ENCODE measurements at places on chromosomes 13 and 19.
A peak's percentile ranks its signal among the peaks of the same experiment; 100 is the strongest.

DNA sequence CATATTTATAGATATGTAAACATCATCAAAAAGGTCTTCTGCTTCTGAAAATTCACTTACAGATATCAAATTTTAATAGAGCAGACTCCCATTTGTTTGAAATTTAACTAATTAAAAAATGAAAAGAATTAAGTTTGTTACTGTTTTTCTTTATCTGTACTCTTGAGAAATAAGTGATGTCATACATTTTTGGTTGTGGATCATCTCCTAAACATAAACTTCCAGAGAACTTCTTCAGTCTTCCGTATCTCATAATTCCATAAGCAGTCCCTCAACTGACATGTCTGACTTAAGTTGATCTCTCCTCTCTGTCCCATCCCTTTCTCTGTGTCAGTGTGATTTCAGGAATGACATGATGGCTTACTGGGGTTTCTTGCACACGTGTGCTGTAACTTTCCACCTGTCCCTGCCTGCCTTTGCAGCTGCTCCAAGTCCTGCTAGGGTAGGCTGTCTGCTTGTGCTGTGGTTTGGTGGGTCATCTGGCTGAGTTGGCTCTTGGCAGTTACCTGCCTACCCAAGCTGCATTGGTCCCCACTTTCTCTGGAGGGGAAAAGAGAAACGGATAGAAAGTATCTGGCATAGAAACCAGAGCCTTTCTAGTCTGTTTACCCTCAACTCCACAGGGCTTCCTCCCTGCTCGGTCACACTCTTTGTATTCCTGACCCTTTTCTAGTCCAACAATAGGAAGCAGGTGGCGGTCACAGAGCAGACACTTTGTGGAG, 127.1 kb downstream of the GGACT start:
- no peak for DNase-seq

GRCh38 chr19:33687481-33688170, 65.9 kb downstream of the CHST8 start:
- DNase-seq: no peak

GRCh38 chr19:43798546-43799409, 3.5 kb downstream of the LYPD5 start:
- peak; percentile 19 for DNase-seq

GRCh38 chr19:18428173-18428786, 9.1 kb downstream of the SSBP4 start:
- DNase-seq: no peak

DNA sequence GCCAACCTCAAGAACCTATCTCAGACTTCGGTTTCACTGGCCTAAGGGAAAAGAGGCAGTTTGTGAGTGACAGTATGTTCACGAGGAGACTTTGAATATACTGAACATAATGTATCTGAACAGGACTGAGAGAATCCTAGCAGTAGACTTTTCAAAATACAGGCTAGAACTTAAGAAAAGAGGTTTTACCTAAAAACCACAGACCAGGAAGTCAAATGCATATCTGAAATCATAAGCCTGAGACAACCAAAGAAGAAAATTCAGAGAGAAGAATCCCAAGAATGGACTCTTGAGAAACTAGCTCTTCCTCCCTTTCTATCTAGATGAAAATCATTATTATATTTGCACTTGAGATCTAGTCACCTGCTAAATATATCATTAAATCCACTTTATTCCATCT, 17.6 kb downstream of the MYCBP2 start:
- no peak for DNase-seq

DNA sequence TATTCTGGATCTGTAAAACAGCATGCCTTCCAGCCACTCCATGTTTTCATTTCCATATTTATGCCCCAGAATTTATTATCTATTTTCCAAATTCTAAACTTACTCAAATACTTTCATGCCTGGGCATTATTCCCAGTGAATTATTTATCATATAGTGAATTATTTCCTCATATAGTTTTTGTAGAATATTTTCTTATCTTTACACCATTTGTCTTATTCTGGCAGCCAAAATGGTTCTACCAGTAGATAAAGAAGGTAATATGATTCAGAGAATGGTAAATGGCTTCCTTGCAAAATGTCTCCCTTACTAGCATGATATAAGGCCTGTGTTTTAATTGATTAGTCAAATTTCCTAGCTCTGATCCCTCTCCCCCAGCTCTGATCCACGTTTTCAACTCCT, 305.8 kb downstream of the SPRY2 start:
- no peak for DNase-seq

GRCh38 chr19:5832527-5833216, 6.8 kb downstream of the FUT6 start:
- DNase-seq: no peak

DNA sequence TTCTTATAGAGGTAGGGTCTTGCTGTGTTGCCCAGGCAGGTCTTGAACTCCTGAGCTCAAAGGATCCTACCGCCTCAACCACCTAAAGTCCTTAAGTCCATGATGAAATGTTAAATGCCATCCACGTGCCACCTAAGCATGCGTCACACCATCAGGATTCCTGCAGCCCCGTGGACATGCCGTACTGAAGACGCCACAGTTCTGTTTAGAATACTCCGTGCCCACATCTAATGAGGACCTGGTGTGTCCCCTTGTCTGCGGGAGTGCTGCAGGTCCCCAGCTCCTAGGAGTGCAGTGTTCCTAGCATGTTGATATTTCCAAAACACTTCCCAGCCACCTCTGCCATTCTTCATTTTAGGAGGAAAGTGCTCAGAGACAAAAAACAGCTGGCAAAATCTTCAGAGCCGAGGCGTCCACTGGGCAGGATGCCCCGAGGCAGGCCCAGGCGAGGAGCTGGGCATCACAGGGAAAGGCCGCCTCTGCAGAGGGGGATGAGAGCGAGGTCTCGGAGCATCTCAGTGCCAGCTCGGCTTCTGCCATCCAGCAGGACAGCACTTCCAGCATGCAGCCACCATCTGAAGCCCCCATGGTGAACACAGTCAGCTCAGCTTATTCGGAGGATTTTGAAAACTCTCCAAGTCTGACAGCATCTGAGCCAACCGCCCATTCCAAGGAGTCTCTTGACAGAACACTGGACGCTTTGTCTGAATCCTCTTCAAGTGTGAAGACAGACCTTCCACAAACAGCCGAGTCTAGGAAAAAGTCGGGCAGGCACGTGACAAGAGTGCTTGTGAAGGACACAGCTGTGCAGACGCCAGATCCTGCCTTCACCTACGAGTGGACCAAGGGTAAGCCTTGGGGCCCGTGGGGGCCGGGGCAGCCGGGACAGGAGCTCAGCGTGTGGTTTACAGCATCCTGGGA, 13.2 kb downstream of the C19orf44 start:
- no peak for DNase-seq

GRCh38 chr19:35557539-35558399, 5.7 kb downstream of the ATP4A start:
- no peak for DNase-seq

DNA sequence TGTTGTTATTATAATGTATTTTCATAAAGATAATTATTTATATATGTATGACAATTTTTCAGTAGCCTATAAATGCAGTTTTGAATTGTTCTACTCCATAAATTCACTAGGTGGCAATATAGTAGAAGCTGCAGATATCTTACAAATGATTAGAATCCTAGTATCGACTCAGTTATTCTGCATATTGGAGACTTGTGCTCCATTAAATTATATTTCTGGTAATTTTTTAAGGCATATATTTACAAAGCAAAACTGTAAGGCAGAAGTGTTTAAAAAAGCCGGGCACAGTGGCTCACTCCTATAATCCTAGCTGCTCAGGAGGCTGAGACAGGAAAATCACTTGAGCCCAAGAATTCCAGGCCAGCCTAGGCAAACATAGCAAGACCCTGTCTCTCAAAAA, 58.7 kb downstream of the DPY19L3 start:
- DNase-seq: no peak

GRCh38 chr19:10667867-10668266, 13.7 kb downstream of the ILF3 start:
- DNase-seq: no peak

GRCh38 chr19:18453269-18454024, 15.5 kb upstream of the ISYNA1 start:
- DNase-seq: no peak

DNA sequence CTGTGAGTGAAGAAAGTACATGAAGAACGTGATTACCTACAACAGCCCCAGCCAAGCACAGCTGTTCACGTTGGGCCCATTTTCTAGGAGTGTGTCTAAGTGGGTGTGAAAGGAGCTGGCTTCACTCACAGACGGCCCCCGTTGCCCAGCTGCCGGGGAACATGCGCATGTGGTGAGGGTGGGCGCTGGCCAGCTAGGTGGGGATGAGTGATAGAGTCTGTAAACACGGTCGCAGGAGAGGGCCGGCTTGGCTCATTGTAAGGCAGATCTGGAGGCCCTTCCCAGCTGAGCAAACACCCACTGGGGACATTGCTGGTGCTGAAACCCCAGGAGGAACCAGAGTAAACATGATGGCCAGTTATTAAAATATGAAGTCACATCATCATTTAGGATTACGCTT, 160.5 kb downstream of the TEX29 start:
- no peak for DNase-seq

DNA sequence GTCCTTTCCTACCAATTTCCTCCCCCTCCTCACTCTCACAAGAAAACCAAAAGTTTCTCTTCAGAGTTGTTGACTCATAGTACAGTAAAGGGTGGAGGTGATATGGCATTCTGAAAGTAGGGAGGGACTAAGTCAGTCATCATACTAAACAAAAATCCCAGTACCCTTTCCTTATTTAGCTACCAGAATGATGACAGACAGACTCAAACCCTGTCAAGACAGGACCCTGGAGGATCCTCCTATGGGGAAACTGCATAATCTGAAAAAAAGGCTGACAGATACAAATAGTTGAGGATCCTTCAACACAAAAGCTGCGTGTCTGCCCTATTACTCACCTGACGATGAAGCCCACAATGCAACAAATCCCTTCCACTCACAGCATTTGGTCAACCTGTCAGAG, 55.5 kb downstream of the CYSLTR2 start:
- DNase-seq: no peak

GRCh38 chr13:51235186-51235585, 13.0 kb downstream of the FAM124A start:
- no peak for DNase-seq

GRCh38 chr13:114119196-114119595, 13.2 kb downstream of the RASA3 start:
- DNase-seq: no peak

- no peak for DNase-seq
Observed at GRCh38 chr13:101846701-101847100, 394.2 kb downstream of the ITGBL1 start.

- no peak for DNase-seq
Observed at GRCh38 chr13:92390217-92390616, 836.4 kb upstream of the GPC6 start.

Measured in stimulated activated CD8-positive, alpha-beta memory T cell treated with anti-CD3 and anti-CD28 coated beads, Interleukin-7, amount 100 ng/mL, for 1 hour (primary cell).